ENCODE measurements at places on chromosomes 6 and 20.
A peak's percentile ranks its signal among the peaks of the same experiment; 100 is the strongest.

GRCh38 chr6:133157995-133158394, 83.2 kb upstream of the EYA4 start:
- no peak for DNase-seq

GRCh38 chr6:48630511-48630910, 519.5 kb upstream of the PTCHD4 start:
- no peak for DNase-seq

DNA sequence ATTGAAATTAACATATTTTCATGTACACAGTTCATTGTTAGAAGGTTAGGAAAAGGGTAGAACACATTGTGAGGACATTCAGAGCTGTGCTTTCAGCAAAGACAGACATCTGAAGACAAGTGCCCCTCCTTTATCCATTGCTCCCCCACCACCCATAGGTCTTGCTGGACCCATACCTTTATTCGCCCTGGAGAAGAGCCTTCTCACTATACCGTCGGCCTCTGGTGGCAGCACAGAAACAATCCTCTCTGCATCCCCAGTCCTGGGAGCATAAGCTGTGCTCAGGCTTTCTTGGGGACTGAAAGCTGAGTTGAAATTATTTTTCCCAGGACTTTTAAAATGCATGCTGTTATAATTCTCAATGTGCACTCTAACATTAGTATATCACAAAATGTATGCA, 372.3 kb downstream of the EPHA7 start:
- no peak for DNase-seq

GRCh38 chr20:35991142-35991771, 22.9 kb downstream of the CNBD2 start:
- DNase-seq = no peak

GRCh38 chr6:89311853-89312531, 3.1 kb downstream of the GABRR2 start:
- peak; percentile 68 for DNase-seq

DNA sequence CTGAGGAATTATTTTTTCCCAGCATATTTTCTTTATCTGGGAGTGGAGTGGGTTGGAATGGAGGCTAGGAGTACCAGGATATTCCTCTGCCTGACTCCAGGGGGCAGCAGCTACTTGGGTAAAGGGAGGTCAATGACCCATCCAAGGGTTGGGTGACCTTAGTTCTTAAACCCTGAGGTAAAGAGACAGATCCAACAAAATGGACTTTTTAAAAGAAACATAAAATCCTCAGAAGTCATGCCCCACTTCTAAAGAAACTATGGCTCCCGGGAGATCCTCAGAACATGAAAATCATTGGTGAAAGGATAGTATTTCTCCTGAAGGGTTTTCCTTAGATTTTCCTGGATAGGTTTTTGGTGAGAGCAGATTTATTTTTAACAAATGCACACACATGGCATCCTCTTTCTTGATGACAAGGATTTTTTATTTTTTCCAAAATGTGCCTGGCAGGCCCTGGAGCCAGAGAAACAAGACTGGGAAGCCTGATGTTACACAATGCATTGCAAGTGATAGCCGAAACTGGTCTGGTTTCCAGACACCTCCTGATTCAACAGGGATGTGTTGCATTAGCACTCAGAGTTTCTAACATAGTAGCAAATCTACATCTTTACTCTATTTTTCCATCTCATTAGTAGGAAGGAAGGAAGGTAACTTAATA, 240.9 kb upstream of the BTBD3 start:
- DNase-seq = peak; percentile 52

- DNase-seq = no peak
These were observed 71.6 kb downstream of the GPX5 start for GRCh38 chr6:28597217-28597835.

DNA sequence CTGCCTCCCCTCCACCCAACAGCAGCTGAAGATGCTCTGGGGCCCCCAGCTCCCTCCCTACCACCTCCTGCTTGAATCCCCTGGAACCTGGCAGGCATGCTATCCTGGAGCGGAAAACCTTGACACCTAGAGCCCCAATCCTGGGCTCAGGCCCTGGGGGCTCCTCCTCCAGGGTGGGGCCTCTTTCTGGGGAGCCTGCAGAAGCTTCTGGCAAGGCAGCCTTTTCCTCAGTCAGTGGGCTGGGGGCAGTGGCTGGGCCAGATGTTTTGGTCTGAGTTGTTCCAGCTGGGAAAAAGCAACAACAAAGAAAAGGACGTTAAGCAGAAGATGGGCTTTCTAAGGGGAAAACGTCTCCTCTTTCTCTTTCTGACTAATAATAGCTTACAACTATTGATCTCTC, 21.1 kb downstream of the KIAA1755 start:
- DNase-seq = no peak

DNA sequence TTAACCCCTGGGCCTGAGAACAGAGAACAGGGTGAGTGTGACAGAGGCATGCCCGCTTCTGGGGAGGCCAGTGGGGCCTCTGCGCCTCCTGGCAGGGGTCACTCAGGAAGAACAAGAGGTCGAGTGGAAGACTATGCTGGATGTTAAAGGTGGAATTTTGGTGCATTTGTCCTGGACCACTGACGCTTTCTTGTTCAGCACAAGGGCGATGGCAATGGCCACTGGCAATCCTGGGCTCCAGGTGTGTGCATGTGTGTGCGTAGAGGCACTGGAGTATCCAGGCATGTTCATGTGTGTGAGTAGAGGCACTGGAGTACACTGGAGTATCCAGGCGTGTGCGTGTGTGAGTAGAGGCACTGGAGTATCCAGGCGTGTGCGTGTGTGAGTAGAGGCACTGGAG, 23.5 kb upstream of the NPBWR2 start:
- no peak for DNase-seq

- no peak for DNase-seq
These were observed 58.0 kb downstream of the GNAS start for GRCh38 chr20:58910473-58910872.
